D721Med (cell line): ENCODE measurements at places on chromosomes 12 and 14.

- no peak for DNase-seq
These were observed 155.0 kb upstream of the C14orf180 start for GRCh38 chr14:104424406-104425072.

- no peak for DNase-seq
These were observed 101.2 kb downstream of the NINJ2 start for GRCh38 chr12:561908-562593.

DNA sequence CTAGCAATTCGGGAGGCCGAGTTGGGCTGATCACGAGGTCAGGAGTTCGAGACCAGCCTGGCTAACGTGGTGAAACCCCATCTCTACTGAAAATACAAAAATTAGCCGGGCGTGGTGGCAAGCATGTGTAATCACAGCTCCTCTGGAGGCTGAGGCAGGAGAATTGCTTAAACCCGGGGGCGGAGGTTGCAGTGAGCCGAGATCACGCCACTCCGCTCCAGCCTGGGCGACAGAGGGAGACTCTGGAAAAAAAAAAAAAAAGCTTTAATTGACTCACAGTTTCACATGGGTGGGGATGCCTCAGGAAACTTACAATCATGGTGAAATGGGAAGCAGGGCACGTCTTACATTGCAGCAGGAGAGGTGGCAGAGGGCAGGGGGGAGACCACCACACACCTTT lies 30.6 kb upstream of the SLC2A3 start:
- no peak for DNase-seq

GRCh38 chr12:67082221-67082620 lies 186.9 kb upstream of the CAND1 start:
- DNase-seq, result no peak

DNA sequence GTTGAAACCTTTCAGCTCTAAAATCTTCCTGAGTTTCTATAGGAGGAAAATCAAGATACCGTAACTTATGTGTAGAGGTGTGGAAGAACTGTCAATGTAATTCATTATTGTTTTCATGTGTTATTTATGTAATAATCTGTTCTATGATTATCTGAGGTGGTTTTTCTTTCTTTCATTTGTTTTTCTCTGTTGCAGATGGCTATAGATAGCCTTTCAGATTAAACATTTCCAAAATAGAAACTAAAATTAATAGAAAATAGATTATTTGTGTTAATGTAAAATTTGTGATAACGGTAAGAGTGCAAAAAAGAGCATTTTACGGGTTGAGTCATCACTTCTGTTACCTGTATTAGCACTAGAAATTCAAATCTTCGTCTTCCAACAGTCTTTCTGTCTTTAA lies 128.8 kb downstream of the SYNE2 start:
- DNase-seq, result no peak

DNA sequence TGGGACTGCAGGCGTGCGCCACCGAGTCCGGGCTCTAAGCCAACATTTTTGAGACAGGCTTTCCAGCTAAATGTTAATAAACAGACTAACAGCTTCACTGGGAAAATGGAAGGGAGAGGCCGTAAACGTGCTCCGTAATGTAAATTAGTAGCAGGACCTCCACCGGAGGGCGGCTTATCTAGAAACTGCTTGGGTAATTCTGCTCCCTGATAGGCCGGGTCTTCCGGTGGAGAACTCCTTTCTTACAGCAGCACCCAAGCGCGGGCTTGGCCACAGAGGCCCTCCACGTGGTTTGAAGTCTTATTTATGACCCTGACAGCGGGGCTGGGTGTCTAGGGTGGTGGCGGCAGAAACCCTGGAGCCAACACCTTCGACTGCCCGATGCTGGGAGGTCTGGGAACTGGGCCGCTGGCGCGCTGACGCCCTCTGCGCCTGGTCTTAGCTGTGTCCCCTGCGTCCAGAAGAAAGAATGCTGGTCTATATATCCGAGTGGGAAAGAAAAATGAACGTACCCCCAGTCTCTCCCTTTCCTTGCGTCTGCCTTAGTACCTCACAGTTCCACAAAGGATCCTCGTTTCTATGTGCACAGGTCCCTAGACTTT lies 1.7 kb downstream of the DPPA3 start:
- DNase-seq, result no peak

DNA sequence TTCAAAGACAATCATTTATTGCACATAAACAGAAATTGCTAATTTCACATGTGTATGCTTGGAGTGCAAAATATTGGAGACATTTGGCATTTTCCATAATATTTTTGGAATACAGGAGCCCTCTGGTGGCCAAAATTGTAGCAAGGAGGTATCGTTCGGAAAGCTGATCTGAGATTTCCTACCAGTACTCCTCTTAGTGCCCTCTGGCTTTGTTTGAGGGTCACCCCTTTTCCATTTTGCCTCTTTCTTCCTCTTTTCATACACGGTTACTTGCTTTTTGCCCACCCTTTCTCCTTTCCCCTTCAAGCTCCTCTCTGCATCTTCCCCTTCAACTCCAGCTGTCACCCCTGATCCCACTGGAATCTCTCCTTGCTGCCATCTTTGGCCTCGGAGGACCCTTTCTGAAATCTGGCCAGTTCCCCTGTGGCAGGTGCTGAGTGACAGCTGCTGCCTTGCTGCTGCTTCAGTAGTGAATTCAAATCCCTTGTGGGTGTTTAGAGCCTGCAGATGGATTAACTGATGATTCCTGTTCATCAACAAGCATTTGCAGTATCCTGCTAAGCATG lies 164.6 kb upstream of the PARP11 start:
- DNase-seq, result peak; percentile 51

- no peak for DNase-seq
These were observed 10.3 kb upstream of the INF2 start for GRCh38 chr14:104678901-104679705.

GRCh38 chr12:88658009-88658408 lies 77.7 kb upstream of the KITLG start:
- DNase-seq, result no peak

DNA sequence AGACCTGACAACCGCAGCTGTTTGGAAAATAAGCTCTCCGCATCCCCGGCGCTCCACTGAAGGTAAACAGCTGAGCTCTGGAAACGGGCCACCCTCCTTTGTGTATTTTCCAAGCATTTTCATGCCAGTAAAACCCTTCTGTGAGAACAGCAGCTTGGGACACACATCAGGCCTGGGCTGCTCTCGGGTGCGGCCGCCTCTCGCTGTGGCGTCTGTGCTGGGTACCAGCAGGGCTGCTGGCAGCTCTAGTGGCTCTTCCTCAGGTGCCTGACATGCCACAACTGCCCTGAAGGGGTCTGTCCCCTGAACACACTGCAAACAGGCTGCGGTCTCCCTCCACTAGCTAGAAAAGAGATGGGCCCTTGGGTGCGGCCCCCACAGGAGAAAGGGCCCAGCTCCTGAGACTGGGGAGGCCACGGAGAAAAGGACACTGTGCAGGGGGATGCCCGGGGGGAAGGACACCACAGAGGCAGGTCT lies 96.3 kb downstream of the ITPK1 start:
- DNase-seq, result no peak

DNA sequence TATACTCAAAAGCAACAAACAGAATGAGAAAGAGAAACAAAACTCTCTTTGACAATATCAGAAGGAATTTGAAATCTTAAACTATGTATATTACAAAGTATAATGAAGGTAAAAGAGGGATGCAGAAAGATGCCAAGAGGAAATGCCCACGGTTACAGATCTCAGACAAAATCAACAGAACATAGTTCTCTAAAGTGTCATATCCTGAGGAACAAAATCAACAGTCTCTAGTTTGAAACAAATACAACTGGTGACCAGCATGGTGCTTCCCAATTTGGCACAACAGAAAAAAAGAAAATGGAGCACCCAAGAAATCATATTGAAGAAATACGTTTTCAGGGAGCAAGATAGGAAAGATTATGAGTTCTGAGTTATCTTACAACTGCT lies 116.5 kb downstream of the METTL25 start:
- DNase-seq, result no peak

GRCh38 chr12:128133321-128134073 lies 133.5 kb upstream of the TMEM132C start:
- DNase-seq, result no peak

DNA sequence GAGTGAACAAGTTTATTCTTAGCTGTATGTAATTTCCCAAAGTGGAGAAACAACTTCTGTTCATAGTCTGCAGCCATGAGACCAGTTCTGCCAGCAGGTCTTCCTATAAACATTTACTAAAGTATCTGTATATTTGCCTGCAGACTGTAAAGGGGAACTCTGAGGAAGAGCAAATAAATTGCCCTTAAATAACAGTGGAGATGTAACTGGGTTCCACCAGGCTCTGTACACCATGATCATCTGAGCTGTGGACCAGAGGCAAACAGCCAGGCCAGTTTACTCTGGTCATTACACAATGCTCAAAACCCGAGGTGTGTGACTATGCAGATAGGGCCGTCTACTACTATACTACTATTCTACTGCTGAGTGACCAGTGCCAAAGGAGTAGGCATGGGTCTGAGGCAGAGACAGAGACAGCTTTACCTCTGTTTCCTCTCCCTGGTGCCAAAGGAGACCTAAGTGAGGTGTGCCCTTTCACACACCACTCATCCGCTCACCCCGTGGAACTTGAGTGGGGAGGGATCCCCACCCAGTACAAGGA lies 21.1 kb upstream of the CERS5 start:
- no peak for DNase-seq

GRCh38 chr12:90393089-90393488 lies 561.9 kb downstream of the CCER1 start:
- DNase-seq, result no peak

- DNase-seq, result no peak
These were observed 88.8 kb downstream of the SLC25A21 start for GRCh38 chr14:37083599-37083998.

- DNase-seq, result no peak
These were observed 19.7 kb downstream of the MARK3 start for GRCh38 chr14:103404920-103405319.

DNA sequence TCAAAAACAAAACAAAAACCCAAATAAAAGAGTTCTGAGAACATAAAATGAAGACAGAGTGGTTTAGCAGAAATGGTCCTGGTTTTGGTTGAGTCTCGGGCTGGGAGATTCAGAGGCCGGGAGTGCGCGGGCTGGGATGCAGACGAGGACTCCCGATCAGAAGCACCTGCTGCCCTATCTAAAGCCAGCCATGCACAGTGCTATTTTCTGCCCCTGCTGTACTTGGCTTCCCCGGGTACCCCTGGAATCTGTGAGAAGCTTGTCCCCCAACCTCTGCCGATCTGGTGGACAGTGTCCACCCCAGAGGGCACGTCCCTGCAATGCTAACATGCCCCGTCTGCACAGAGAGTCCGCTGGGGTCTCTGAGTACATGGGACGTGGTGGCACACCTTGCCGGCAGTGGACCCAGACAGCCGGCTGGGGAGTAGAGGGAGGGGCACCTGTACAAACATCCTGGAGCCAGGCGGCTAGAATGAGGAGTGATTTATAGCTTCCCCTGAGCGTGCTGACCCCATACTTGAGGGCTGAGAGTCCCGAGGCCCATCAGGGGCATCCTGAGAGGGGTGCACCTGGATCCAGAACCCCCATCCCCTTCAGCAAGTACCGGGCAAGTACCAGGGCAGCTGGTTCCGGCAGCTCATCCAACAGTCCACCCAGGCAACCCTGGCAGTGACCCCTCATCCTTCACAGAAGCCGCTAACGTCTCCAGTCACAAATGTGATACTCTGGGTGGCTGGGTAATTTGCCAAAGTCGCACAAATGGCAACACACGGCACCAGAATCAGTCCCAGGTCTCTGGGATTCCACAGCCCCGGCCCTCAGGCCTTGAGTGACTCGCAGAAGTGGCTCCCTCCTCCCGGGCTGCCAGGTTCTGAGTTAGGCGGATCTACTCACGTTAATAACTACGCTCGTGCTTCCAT lies 37.1 kb downstream of the CHGA start:
- no peak for DNase-seq
